M059J (cell line): ENCODE measurements at places on chromosomes 2 and 18. TPM values are rescaled to one million over a fixed set of nuclear protein-coding genes. Genes with fewer than 3 reads are reported as not detected.
A peak's percentile ranks its signal among the peaks of the same experiment; 100 is the strongest.

DNA sequence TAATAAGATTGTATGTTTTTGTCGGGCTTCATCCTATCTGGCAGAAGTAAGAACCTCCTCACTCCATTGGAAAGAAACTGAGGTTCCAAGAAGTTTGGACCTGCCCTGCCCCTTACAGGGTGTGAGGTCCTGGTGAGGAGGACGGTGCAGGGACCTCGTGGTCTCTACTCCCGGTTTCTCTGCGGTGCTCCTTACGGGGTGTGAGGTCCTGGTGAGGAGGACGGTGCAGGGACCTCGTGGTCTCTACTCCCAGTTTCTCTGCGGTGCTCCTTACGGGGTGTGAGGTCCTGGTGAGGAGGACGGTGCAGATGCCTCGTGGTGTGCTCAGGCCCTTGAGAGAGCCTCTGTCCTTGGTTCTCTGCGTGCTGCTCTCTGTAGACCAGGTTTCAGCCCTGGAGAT lies 5.2 kb downstream of the CTDP1 start:
- no peak for DNase-seq

DNA sequence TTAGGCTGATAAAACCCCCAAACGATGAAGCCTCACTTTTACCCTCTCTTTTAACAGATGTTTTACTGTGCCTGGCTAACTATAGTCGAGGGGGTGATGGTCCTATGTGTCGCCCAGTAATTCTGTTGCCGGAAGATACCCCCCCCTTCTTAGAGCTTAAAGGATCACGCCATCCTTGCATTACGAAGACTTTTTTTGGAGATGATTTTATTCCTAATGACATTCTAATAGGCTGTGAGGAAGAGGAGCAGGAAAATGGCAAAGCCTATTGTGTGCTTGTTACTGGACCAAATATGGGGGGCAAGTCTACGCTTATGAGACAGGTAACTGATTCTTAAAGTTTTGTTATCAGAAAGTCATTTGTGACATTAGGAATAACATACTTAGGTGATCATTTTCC lies 20.4 kb downstream of the MSH6 start:
- DNase-seq, result no peak

DNA sequence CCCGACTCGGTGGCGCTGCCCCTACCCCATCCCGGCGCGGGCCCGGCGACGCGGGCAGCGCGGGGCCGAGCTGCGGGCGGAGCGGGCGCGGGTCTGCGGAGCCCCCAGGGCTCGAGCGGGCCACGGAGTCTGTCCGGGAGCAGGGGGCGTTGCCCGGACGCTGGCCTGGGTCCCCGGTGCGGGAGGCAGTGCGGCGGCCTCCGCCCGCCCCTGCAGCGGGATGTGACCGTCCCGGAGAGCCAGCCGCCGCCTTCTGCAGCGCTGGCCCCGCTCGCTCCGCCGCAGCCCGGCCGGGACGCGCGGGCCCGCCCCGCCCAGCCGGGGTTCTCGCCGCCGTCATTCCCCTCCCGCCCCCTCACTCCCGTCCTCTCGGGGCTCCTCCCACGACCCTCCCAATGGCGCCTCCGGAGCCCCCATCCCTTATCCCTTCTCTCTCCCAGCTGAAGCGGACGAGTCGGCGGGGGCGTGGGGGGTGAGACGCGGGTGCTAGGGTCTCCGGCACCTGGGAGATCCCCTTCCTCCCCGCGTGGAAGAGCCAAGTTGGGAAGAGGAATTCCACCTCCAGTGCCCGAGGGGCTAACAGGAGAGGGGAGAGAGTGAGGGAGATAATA lies at the start of gene FNDC4:
FNDC4 (minus strand) TSS at position 257 of the 611 bp plus-strand sequence. CDS start 521 bp downstream, outside the sequence.
- no peak for DNase-seq

GRCh38 chr2:230902180-230902899 lies 22.7 kb downstream of the GPR55 start:
- DNase-seq, result peak; percentile 67

DNA sequence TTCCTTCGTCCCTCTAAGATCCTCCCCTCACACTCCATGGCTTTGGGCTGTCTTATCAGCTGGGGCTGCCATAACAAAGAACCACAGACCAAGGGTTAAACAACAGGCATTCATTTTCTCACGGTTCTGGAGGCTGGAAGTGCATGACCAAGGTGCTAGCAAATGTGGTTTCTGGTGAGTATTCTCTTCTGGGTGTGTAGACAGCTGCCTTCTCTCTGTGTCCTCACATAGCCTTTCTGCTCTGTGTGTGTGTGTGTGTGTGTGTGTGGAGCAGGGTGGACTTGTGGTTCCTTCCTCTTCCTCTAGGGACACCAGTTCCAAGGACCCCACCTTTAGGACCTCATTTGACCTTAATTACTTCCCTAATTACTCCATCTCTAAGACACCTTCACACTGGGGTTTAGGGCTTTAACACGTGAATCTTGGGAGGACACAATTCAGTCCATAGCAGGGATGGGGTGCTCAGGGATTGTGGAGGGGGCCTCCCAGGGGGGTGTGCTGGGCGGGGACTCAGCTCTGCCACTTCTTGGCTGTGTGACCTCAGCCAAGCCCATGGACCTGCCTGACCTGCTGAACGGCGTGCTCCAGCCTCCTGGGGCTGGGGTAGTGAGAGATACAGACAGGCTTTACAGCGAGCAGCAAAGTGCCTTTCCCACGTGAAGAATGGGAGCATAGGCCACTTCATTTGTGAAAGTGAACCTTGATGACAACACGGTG lies 38.0 kb downstream of the ACKR3 start:
- DNase-seq, result peak; percentile 82

- DNase-seq, result no peak
Observed at GRCh38 chr2:120859128-120859527, 123.5 kb downstream of the GLI2 start.

GRCh38 chr2:40213619-40214018 lies 238.3 kb downstream of the SLC8A1 start:
- DNase-seq, result no peak

- DNase-seq, result no peak
Observed at GRCh38 chr2:182049372-182050148, 63.9 kb downstream of the PPP1R1C start.

DNA sequence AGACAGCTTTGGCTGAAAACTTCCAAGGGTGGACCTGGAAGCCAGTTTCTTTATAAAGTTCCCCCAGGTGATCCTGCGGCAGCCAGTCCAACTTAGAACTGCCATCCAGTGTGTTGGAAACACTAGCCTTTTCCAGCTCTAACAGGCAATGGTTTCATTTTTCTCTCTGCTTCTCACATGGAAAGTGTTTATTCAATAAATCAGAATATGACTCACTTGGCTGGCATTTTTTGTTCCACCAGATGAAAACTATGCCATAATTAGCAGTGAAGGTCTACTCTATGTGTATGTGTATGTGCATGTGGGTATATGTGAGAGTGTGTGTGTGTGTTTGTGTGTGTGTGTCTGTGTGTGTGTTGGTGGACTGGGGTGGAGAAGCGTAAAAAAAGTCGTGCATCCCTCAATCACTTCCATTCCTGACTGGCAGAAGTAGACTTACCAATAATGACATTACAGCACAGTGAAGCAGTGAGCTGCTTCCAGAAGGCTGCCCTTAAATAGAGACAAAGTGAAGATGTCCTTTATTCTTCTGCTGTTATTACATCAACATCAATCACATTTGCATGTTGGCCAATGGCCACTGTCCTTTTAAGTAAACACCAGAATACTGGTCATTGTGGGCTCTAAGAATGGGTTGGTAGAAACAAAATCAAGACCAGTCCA lies 90.9 kb upstream of the SETBP1 start:
- peak; percentile 92 for DNase-seq

DNA sequence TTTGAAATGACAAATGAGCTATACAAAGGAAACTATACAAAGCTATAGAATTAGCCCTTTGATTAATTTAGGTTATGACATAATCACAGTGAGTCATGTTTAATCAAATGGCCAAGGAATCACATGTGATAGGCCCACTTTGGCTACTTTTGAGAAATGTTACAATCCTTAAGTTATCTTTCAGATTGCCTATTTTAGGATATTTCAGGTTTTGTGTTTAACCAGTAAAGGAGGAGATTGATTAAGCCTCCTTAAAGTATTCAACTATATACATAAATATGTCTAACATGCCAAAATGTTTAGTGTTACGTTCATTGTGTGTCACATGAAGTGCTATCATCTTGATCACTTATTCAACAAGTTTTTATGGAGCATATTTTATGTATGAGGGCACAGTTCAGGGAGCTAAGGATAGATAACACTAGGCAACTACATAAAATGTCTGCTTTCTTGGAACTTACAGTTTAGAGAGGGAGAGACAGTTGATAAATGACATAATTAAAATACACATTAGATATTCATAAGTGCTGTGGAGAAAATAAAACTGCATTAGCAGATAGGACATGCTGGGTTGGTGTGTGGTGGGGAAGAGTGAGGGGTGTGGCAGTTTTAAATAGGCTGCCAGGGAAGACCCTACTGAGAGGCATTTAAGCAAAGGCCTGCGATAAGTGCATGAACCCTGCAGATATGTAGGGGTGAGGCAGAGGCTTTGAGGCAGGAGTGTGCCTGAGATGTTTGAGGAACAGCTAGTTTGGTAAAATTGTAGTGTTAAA lies 77.2 kb downstream of the LTBP1 start:
- DNase-seq, result no peak

DNA sequence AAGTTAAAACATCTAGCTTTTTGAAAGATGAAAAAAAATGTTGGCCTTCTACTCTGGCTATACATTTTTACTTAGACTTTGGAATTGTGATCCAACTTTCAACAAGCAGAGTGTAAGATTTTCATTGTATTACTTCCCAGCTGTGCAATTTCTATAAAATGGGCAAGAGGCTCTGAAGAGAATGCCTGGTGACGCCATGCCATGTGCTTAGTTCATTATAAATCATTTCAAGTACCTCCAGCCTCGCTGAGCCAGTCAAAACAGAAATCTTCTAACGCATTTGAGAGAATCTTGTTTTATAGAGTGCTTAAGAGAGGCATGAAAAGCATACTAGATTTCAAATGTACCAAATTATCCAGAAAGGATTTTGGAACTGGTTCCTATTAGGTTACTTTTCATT lies 10.1 kb upstream of the STK17B start:
- no peak for DNase-seq

- DNase-seq, result no peak
Observed at GRCh38 chr2:240353944-240354343, 81.5 kb upstream of the GPC1 start.

DNA sequence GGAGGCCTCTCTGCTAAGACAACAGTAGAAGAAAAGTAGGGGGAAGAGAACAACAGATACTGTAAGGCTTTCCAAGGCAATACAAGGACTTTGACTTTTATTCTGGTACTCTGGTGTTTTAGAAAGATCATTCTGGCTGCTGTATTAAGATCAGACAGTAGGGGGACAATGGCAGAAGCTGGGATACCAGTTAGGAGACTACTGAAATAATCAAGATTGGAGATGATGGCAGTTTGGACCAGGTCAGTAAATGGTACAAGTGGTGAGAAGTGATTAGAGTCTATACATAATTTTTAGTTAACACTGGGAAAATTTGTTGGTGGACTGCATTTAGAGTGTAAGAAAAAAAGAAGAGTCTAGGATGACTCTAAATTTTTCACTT lies 139.7 kb downstream of the ROCK1 start:
- peak; percentile 41 for DNase-seq

- no peak for DNase-seq
Observed at GRCh38 chr2:152359573-152360363, 24.8 kb downstream of the FMNL2 start.

GRCh38 chr2:161283926-161284325 lies 24.3 kb upstream of the PSMD14 start:
- DNase-seq, result peak; percentile 13

DNA sequence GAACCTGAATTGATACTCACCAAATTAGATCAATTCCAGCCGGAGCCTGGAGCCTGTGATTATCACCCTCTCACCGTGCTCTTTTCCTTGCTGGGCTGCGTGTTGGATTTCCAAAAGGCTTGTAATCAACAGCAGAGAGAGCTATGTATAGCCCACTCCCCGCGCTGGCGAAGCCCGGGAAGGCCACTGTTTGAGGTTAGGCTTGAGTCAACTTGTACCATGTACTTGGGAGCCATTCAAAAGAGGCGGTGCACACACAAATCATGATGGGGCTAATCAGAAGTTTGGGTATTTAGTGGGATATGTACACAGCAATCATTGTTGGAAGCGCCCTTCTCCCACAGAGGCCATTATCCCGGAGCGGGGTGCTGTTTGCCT lies 151.6 kb downstream of the GLI2 start:
- no peak for DNase-seq

DNA sequence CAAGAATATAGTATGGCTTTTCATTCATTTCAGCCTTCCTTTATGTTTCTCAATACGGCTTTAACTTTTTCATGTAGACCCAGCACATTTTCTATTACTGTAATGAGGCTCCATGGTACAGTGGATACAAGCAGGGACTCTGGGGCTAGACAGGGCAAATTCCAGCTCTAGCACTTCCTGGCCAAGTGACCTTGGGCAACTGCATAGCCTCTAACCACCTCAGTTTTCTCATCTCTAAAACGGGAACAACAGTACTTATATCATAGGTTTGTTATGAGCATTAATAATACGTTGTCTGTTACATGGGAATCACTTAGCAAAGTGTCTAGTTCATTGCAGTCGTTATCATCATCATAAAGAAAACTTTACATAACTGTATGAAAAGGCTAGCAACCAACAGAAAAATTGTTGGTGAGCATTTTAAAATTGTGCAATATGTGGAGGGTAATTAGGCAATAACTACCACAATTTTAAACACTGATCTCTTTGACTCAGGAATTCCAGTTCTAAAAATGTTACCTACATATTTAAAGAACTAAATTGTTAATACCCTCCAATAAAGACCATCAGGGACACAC lies 13.7 kb upstream of the RMDN2 start:
- DNase-seq, result no peak

DNA sequence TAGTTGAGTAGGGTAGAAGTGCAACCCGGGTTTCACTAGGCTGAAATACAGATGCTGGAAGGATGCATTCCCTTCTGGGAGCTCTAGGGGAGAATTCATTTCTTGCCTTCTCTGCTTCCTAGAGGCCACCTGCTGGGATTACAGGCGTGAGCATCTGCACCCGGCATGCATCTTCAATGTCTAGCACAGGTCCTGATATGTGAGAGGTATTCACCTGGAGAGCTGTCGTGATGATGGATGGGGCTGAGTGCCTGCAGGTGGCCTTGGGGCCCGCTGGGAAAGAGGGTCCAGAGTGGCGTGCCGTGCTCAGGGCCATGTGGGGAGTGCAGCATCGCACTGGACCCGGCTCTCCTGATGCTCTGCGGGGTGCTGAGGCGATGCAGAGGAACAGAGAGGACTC lies 6.6 kb upstream of the NTSR2 start:
- DNase-seq, result no peak

GRCh38 chr2:77862120-77862519 lies 339.9 kb upstream of the LRRTM4 start:
- DNase-seq, result no peak

TMEM37 gene
- total RNA-seq, result not detected in 2 replicates

IL18R1 gene
- total RNA-seq, result not detected in 2 replicates

LRPPRC gene
- 36.8 and 46.7 TPM in 2 replicates for total RNA-seq

HRH4 gene
- total RNA-seq, result not detected in 2 replicates

RUFY4 gene
- total RNA-seq, result not detected in 2 replicates

NCKAP5 gene
- 3.6 and 6.5 TPM in 2 replicates for total RNA-seq

RRM2 gene
- 110 and 170 TPM in 2 replicates for total RNA-seq

LRRC30 gene
- total RNA-seq, result not detected in 2 replicates

DOK1 gene
- 7.5 and 13.3 TPM in 2 replicates for total RNA-seq

FMNL2 gene
- total RNA-seq, result 6.5 and 13.2 TPM in 2 replicates

COBLL1 gene
- 12.5 and 15.6 TPM in 2 replicates for total RNA-seq

TNFAIP6 gene
- not detected in 2 replicates for total RNA-seq

ANKRD62 gene
- total RNA-seq, result not detected in 2 replicates

METTL4 gene
- total RNA-seq, result 7.9 and 11.7 TPM in 2 replicates

TANC1 gene
- total RNA-seq, result 14.6 and 22.8 TPM in 2 replicates

TRABD2A gene
- total RNA-seq, result 0.81 and 3.7 TPM in 2 replicates

VWC2L gene
- 0.02 TPM in 1 of 2 replicates, not detected in the other for total RNA-seq
